Activated gamma-delta T cell treated with Interleukin-2 at 50 U/mL for 16 hours (primary cell): ENCODE measurements at places on chromosomes 3 and 15.

- no peak for DNase-seq
Measured at GRCh38 chr15:63948436-63948835, 97.8 kb downstream of the DAPK2 start.

GRCh38 chr15:69606921-69607500 lies 154.4 kb downstream of the RPLP1 start:
- DNase-seq: no peak

- DNase-seq: no peak
Measured at GRCh38 chr3:120049881-120050539, 44.2 kb downstream of the GSK3B start.

DNA sequence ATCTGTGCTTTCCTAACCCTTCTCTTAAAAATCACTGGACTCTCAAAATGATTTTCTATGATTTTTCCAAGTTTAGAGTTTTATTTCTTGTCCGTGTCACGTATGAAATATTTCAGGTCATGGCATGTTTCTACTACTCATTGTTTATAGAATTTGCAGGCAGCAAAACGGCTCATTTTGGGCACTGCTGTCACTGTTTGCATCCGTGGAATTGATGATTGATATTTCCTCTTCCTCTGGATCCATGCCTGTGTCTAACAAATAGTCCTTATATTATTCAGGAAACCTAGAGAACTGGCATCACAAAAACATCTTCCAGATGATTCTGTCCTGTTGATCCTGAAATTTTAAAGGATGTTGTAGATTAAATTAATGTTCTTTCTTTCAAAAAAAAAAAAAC lies 47.6 kb downstream of the LARS2 start:
- DNase-seq: no peak

- DNase-seq: no peak
Measured at GRCh38 chr15:32641517-32642059, at the start of gene SCG5. SCG5 (plus strand) TSS chr15:32641710; CDS start chr15:32643593, 1,883 bp downstream.
